ENCODE measurements at places on chromosomes 13 and 19.

GRCh38 chr13:42046448-42046847 lies 2.0 kb upstream of the DGKH start:
- DNase-seq: no peak

DNA sequence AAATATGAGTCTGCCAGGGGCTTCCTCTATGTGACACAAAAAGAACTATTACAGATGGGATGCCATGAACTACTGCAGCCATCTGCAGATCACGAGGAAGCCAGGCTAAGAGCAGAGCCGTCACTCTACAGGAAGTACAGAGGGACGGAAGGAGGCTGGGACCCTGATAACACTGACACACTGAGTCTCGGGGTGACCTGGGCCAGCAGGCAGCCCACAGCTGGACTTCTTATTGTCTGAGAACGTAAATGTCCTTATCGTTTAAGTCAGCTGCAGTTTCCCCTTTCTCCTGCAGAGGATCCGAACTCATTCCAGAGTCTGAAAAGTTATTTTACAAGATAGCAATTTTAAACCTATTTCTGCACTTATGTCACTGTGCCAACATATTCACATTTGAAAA lies 20.7 kb downstream of the PARP4 start:
- DNase-seq: no peak

- no peak for DNase-seq
These were observed 114.8 kb upstream of the TDRD3 start for GRCh38 chr13:60282186-60282585.

DNA sequence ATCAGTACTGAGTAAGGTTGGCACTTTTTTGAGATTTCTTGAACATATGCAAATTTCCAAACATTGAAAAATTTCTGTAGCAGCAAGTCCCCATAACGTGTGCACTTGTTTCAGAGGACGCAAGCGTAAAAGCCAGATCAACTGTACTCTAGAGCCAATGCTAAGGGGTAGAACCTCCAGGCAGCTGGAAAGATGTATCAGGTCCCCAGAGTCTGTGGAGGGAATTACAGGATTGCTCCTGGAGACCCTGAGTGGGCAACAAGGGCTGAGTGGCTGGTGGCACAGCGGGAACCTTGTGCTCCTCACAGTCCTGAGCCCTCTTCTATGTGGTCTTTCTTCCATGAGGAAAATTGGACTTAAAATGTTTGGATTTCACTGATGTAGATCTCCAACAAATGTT lies 53.9 kb upstream of the AMER2 start:
- DNase-seq: no peak

DNA sequence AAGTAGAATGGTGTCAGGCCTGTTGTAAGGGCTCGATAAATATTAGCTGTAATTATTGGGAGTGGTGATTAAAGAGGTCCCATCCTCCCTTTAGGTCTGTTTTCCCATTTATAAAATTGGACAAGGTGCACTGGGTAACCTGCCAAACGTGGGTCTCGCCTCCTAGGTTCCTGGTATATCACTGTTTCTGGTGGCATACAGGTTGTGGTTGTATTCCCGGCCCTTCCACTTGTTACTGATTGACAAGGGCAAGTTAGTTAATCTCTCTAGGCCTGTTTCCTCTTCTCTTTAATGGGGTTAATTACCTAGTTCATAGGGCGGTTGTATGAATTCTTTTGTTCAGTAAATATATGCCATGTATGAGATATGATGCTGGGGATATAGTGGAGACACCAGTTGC lies 1.5 kb downstream of the PPP2R1A start:
- DNase-seq: no peak

- no peak for DNase-seq
These were observed 465.6 kb downstream of the ITGBL1 start for GRCh38 chr13:101917833-101918661.

DNA sequence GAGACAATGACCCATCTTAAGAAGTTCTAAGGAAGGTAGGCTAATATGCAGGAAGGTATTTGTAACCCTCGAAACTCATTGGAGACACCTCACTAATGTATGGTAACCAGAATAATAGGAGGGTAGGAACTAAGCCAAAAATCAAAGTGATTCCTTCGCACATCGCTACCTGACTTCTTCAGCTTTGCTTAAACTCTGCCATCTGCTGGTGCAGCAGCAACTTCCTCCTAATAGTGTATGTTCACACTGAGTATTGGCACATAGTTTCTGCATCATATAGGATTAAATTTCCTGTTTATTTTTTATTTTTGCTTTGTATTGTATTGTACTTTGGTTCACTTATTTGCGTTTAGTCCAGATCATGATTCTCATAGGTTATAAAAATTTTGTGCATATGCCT lies 676.2 kb downstream of the GPC5 start:
- DNase-seq: no peak

- no peak for DNase-seq
These were observed 87.4 kb downstream of the ELF1 start for GRCh38 chr13:40931719-40932118.

Measured in ELF-1 (cell line).